HT-29 (cell line): ENCODE measurements at places on chromosomes 11 and 22. TPM values are rescaled to one million over a fixed set of nuclear protein-coding genes. Genes with fewer than 3 reads are reported as not detected.

GRCh38 chr11:2791521-2792380, 92.0 kb upstream of the KCNQ1OT1 start:
- no peak for DNase-seq

DNA sequence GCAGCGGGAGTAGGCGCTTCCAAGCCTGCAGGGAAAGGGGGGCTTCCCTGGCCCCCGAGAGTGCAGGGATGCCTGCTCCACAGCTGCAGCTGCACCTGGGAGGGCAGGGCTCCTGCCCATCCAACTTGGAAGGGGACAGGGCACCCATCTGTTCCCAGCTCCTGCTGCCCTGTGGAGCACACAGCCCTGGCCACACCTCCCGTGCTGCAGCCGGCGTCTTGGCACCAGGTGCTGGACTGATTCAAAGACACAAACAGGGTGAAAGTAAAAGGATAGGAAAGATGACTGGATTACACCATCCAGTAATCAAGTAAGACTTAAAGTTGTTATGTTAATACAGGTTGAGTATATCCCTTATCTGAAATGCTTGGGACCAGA, 14.8 kb downstream of the NPAT start:
- no peak for DNase-seq

- DNase-seq = no peak
Measured at GRCh38 chr11:48050304-48050703, 69.9 kb downstream of the PTPRJ start.

MS4A6A gene
- total RNA-seq = not detected in 2 replicates

DNA sequence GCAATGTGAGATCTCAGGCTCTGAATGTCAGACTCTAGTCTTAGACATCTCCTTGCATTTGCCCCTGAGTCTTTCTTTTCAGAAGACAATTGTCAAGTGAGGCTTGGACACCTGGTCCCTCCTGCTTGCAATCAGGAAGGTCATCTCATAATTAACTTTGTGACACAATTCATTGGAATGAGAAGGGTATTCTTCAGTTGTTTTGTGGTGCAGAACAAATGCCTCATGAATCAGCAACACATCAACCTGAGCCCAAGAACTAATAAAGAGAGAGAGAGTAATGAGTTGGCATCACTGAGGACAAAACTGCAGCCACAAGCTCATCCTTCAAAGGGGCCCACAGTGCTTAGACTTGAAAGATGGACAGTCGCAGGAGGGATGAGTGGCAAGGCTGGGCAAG, 375.8 kb downstream of the INSC start:
- no peak for DNase-seq

DNA sequence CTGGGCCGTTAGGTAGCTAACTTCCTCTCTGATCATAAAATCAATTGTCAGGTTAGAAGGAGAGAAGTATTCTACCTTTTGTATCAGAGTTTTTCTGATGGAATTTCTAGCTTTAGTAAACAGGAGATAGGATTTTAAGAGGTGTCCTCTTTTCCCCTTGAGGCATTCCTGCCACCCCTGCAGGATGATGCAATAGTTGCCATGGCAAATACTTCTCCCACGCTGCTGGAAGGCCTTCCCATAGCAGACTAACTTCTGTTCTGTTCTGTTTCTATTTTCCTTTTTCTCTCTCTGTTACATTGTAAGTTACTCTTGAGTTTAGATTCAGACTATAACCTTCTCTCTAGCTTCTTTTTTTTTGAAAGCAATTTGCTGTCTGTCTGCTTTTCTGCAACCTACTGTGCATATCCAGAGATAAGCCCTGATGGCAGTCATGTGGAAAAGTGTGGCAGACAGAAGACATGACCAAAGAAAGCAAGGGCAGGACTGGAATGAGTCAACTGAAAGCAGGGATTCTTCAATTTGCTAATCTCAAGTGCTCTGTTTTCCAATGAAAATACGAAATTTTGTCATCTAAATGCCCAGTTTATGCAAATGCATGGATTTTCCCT, 679.1 kb downstream of the DLG2 start:
- DNase-seq = no peak

FXYD6 gene
- total RNA-seq = not detected in 2 replicates

DNA sequence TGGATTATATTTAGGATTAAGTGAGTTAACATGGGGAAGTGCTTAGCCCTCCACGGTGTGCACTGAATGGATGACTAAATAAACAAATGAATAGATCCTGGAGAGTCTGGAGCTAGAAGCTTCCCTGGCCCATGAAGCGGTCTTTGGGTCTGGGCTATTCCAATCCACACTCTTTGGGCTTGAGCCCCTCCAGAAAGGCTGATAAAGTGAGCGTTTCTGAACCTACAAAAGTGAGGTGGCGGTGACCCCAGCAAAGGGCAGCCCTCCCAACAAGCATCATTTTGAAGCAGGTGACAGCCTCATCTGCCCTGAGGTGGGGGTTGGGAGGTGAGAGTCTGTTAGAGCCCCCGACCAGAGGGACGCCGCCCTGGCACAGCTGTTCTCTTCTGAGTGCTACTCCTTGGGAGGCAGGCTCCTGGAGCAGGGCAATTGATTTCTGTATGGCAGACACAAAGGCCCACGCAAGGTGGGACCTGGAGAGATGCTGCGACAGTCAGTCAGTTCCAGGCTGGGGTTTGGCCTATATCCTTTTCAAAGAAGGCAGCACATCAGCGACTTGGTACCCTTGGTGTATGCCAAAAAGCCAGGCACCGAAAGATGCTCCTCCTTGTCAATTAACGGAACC, 157.8 kb downstream of the CACNA1I start:
- no peak for DNase-seq

GRCh38 chr22:49018601-49019000, 809.1 kb downstream of the BRD1 start:
- DNase-seq = no peak

PNPLA3 gene
- total RNA-seq = 0.15 TPM in 1 of 2 replicates, not detected in the other
